Stimulated activated CD8-positive, alpha-beta memory T cell treated with anti-CD3 and anti-CD28 coated beads, Interleukin-7, amount 100 ng/mL, for 4 hours (primary cell): ENCODE measurements at places on chromosomes 2 and 18.

GRCh38 chr2:195364015-195364965 lies 292.7 kb upstream of the SLC39A10 start:
- DNase-seq, result no peak

DNA sequence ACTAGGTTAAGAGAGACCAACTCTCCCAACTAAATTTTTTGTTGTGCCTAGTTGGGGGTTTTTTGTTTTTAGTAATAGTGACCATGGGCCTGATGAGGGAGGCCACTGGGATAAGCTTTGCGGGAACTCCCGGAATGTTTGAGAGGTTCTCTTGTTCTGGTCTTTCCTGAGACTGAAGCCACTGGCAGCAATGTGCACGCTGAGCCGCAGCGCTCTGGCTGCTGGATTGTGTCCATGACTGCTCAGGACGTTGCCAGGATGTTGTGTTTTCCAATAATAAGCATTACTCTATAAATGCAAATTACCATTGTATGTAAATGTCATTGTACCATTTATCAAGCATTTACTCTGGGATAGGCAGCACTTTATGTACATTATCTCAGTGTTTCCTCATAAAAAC lies 126.1 kb downstream of the GALNT1 start:
- DNase-seq, result no peak

- no peak for DNase-seq
These were observed 91.2 kb downstream of the NEDD4L start for GRCh38 chr18:58135183-58135641.

DNA sequence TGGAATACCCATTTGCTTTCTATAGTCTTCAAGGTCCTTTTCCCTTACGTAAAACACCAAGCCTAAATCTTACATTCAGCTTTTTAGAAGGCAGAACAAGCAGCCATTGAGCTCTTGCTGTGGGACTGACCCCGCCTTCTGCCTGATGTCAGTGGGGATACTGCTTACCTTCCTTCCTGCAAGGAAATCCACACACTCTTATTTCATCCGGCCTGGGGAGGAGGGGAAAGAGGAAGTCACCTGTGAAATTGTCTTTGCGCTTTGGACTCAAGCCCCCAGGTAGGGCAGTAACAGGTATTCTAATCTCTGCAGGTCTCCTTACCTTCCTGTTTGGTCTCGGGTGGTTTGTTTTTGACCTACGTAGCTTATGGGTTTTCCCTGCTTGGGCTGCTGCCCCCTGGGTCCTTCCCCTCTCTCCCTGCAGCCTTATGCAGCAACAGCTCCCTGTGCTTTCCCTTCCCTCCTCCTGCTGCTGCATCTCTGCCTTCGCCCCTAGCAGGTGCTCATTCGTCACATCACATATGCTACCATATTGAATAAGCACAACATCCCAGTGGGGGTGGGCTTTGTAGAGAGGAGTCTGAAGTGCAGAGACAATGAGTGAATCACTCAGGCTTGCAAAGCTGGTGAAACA lies 402.5 kb upstream of the TRIB2 start:
- DNase-seq, result no peak

DNA sequence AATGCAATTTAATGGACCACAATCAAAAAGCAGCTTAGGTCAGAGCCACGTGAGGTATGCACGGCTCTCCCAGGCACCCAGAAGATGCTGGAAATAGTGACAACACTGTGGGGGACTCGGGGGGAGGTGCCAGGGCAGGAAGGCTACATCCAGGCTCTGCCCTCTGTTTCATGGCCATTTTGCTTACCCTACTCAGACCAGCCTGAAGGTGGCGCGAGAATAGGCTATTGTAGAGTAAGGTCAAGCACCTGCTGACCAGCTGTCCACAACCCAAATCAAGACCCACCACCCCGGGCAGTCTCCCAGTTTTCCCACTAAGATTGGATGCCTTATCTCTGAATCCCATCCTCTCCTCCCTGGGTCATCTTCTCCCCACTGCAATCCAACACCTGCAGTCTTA lies 115.7 kb downstream of the VIT start:
- DNase-seq, result no peak

GRCh38 chr2:70735071-70735470 lies 32.9 kb downstream of the ADD2 start:
- DNase-seq, result no peak

- no peak for DNase-seq
These were observed at the start of gene CXCR2 for GRCh38 chr2:218125626-218126080. TSS of gene CXCR2 (plus strand) at chr2:218126028. CDS start at chr2:218134802, 8,774 bp downstream.

- no peak for DNase-seq
These were observed 60.0 kb upstream of the HDAC4 start for GRCh38 chr2:239460780-239461179.

DNA sequence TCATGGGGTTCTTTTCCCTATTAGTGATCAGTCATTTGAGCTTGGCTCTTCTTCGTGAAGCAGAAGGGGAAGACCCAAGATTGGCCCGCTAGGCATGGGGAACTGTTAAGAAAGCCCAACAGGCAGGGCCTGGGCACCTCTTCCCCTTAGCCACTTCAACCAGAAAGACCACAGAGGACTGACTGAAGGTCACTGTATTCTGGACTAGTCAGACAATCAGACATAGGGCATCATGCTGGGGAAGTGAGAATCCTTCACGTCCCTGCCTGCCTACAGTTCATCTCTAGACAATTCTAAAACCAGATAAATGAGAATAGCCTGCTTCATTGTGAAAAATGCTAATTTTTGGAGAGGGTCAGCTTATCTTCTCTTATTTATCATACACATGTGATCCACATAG lies 28.1 kb downstream of the FAP start:
- no peak for DNase-seq

DNA sequence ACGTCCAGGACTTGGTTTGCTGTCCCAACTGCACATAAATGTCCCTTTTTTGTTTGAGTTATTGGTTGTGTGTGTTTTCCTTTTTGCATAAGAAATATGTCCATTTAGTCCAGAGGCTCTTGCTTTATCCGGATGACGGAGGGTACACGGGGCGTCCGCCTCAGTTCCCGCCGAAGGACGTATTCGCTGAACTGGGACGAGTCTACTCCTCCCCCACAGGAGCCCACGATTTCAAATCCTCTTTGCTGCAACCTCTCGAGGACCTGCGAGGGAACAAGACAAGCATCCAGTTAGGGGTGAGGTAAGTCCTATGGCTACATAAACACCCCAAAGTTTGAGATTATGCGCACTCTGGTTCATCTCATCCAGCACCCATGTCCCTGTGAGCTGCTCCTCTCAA lies 92.7 kb downstream of the KCTD1 start:
- no peak for DNase-seq

GRCh38 chr2:84493514-84493913 lies 22.8 kb upstream of the DNAH6 start:
- no peak for DNase-seq

DNA sequence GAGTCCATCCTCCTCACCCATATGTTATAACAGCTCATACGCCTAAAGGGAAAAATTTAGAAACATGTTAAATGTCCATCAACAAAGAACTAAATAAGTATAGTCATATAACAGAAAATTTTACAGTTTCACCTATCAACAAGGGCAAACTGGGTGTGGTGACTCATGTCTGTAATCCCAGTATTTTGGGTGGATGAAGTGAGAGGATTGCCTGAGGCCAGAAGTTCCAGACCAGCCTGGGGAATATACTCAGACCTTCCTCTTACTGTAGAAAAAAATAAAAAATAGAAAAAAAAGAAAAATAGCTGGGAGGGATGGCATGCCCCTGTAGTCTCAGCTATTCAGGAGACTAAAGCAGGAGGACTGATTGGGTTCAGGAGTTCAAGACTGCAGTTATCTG lies 48.3 kb upstream of the GULP1 start:
- no peak for DNase-seq

DNA sequence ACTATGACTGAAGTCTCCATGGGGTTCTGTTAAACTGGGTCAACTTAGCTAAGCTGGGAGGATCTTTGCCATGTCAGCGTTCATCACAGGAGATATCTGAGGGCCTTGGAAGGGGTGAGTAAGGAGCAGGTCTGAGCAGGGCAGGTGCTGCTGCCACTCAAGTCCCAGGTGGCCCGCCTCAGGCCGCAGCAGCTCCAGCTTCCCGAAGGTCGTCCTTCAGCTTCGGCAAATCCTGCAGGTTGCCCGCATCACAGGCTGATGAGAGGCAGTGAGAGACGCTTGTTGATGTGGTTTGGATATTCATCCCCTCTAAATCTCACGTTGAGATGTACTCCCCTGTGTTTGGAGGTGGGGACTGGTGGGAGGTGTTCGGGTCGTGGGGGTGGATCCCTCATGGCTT lies 166.6 kb downstream of the VAPA start:
- DNase-seq, result no peak

DNA sequence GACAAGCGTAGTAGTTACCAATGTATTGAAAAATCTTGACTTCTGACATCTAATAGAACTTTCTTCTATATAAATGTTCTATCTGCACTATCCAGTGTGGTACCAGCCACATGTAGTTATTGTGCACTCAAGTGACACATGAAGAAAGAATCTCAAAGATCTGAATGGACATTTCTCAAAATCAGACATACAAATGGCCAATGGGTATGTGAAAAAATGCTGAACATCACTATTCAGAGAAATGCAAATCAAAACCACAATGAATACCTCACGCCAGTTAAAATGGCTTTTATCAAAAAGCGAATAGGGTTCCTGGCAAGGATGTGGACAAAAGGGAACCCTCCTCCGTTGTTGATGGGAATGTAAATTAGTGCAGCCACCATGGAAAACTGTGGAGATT lies 37.5 kb upstream of the SMCHD1 start:
- DNase-seq, result no peak

GRCh38 chr2:152175012-152175367 lies 573 bp downstream of the STAM2 start:
- DNase-seq, result no peak

DNA sequence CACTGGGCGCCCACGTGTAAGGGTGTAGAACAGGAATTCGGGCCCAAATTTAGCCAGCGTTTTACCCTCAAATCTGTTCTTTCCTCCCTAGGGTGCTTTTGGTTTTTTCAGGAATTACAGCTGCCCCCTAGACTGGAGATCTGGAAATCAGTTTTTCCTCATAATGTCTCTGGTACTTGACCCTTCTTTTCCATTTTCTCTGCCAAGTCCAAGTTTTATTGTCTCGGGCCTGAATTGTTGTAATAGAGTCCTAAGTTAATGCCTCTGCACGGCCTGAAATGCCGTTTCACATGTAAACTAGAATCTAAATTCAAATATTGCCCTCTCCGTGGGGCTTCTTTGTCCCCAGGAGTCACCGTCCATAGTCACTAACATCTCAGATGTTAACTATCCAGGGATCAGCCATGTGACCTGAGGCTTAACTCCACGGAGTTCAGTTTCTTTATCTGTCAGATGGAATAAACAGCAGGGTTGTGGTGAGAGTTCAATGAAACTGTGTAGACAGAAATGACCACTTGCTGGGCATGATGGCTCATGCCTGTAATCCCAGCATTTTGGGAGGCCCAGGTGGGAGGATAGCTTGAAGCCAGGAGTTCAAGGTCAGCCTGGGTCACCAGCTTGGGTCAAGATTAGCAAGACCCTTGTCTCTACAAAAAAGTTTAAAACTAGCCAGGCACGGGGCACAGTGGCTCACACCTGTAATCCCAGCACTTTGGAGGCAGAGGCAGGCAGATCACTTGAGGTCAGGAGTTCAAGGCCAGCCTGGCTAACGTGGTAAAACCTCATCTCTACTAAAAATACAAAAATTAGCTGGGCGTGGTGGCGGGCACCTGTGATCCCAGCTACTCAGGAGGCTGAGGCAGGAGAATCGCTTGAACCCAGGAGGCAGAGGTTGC lies 12.7 kb upstream of the CABLES1 start:
- no peak for DNase-seq

GRCh38 chr2:42367835-42368234 lies 6.8 kb upstream of the COX7A2L start:
- DNase-seq, result no peak

- no peak for DNase-seq
These were observed 45.0 kb downstream of the SLC38A11 start for GRCh38 chr2:164910101-164910899.

DNA sequence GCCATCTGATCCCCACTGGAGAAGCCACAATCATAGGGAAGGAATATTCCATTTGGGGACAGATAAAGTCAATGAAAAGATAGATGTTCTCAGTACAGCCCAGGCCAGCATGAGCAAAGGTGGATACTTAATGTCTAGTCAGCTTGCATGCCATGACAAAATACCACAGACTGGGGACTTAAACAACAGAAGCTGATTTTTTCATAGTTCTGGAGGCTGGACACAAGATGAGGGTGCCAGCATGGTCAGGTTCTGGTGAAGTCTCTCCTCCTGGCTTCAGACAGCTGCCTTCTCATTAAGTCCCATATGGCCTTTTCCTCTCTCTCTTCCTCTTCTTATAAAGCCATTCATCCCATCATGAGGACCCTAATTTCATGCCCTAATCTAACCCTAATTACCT lies 116.1 kb upstream of the CYP1B1 start:
- no peak for DNase-seq

- no peak for DNase-seq
These were observed 22.2 kb downstream of the HK2 start for GRCh38 chr2:74856004-74856578.

- no peak for DNase-seq
These were observed 227.4 kb upstream of the CHST9 start for GRCh38 chr18:27412556-27412955.

DNA sequence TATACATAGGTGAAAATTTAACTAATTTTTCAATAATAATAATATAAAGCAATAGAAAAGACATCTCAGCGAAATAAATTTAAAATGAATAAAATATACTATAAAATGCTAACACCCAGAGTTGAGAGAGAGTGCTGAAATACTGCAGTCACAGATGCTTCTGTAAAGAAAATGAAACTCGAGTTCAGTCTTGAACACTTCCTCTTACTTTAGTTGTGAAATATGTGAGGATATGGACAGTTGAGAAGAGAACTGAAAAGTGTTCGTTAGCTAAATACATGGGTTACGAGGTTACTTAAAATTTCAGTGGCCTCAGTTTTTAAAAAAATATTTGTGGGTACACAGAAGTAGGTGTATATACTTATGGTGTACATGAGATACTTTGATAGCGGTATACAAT lies 106.8 kb downstream of the DNAH7 start:
- DNase-seq, result no peak

GRCh38 chr2:168961450-168962229 lies 60.5 kb downstream of the G6PC2 start:
- DNase-seq, result no peak

- no peak for DNase-seq
These were observed 820.0 kb downstream of the CPS1 start for GRCh38 chr2:211376410-211376809.

DNA sequence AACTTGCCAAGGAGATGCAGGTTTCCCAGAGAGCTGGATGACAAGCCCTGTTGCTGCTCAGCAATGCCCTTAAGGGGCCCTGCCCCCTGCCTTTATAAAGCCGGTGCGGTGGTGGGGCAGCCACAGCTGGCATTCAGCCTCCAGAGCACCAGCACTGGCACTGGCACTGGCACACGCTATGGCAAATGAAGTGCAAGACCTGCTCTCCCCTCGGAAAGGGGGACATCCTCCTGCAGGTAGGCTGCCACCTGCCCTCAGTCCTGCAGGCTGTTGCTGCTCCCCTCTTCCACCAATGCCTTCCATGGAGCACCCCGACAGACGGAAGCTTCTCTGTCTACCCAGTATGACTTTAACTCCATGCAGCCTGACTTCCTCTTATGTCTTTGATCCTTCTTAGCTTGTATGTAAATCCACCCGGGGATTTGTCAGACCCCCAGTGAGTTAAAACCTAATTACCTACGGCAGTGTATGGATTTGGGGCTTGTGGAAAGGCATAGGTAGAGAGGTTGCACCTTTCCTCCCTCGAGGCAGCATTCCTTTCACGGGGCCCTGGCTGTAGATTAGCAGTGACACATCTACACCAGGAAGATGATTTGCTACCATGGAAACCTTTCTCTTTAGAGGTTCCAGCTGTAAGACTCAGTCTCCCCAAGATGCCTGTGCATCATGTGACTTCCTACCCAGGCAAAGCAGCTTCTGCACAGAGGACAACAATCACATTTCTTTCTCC lies at the start of gene DAPL1:
Gene DAPL1, plus strand, starts transcription at position 123 of the 730 bp plus-strand sequence. Its CDS starts 56 bp downstream, at position 179.
- no peak for DNase-seq
